ENCODE measurements at places on chromosomes 12 and 14. TPM values are rescaled to one million over a fixed set of nuclear protein-coding genes. Genes with fewer than 3 reads are reported as not detected.

- DNase-seq, result peak; percentile 33
These were observed 11.3 kb upstream of the HRK start for GRCh38 chr12:116892349-116893140.

- DNase-seq, result peak; percentile 5
These were observed 956 bp downstream of the GNPTAB start for GRCh38 chr12:101829639-101830366.

DNA sequence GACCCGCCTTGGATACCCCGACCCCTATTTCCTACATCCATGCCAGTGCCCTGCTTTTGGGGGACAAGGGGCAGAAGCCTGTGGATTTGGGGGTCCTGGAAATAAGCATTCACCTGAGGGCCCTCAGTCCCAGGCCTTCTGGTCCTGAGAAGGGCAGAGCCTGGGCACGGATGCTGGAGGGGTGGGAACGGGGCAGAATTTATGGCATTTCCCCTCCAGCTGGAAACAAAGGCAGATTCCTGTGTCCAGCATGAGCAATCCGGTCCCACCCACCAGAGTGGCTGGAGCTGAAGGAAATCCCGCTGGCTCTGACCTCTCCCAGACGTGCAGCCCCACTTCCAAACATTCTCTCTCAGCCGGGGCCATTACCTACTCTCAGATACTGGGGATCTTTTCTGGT is 9.3 kb downstream of the ANKRD33 start:
- no peak for DNase-seq

DNA sequence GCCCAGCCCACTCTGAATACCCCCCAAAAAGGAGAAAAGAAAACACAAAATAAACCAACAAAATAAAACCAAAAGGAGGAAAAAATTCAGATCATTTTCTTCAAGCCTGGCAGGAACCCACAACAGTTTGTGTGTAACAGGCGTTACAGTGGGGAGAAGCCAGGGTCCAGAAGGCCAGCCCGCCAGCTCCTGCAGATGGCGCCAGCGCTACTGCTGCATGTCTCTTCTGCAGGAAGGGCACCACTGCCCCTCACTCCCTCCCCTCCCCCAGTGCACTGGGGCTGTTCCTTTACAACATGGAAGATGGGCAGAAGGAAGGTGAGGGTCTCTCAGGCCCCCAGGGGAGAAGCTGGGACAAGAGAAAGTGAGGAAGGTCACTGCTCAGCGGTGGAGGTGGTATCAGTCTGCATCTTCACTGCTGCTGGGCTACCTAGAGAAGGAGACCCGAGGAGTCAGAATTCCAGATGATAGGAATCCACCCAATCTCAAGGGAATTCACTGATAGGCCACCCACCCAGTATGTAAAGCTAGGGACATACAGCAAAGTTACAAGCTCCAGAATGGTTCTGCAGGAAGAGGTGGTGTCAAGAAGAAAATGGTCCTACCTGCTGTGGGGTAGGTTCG is 2.3 kb upstream of the NOP2 start:
- peak; percentile 55 for DNase-seq

GRCh38 chr14:75090353-75090752 is 20.9 kb downstream of the ZC2HC1C start:
- no peak for DNase-seq

MMP17 gene
- 3.1 TPM for total RNA-seq

RFLNA gene
- total RNA-seq, result 63.9 TPM

FBLN5 gene
- total RNA-seq, result 0.57 TPM

RBM25 gene
- 57.4 TPM for total RNA-seq

JPH4 gene
- not detected for total RNA-seq

All from Daoy (cell line).